Lung (tissue), 17 donors: ENCODE measurements at places on chromosomes 3 and 15. TPM values are rescaled to one million over a fixed set of nuclear protein-coding genes. Genes with fewer than 3 reads are reported as not detected.

Gene PPCDC
- polyA plus RNA-seq: 23.8 TPM

Gene DPPA4
- 0.29 TPM for polyA plus RNA-seq

Gene NECTIN3
- polyA plus RNA-seq: 3.9 TPM

Gene SLC9A9
- polyA plus RNA-seq: 2.2 TPM

Gene ACOX2
- polyA plus RNA-seq: 13.1 TPM

Gene ELP6
- polyA plus RNA-seq: 27.3 TPM

Gene GP5
- polyA plus RNA-seq: 0.25 TPM

DNA sequence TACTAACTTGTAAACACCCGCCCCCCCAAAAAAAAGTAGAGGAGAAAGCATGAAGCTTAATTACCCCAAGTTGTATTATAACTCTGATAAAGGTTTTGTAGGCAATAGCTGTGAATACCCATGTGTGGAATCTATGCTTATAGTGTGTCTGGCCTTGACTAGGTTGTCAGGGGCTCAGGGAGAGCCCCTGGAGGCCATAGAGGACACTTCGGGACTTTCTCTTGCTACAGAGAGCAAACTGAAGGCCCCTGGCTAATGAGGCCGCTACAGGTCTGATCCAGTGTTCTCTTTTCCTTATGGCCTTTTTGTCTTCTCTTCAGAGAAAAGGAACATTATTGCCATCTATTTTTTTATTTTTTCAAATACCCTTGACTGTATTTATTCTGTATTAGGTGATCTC lies 19.1 kb upstream of the SCAANT1 start:
- no peak overlapping the region for H3K27ac ChIP-seq
- no peak overlapping the region for H3K4me3 ChIP-seq
- no peaks in the 10 kb centered on the region for H3K27me3 ChIP-seq
- no peaks in the 10 kb centered on the region for H3K4me1 ChIP-seq
- H3K36me3 ChIP-seq: peaks cover 8% of the 10 kb centered on the region

DNA sequence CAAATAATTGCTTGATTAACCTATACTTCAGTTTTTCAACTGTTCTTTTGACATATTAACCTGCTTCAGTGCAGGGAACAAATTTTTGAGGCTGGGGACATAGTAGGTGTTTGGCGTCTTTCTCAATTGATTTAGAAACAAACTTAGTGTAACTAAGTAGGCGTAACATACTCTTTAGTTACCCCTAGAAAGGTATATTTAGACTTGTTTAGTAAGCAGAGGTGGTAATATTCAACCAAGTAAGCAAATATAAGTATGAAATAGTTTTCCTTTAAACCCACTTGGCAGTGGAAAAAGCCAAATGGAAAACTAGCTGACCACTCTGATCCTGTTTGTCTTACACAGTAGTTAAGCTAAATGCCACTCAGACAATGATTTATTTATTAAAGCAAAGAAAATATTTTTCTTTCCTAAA lies 113.2 kb downstream of the MBNL1 start:
- DNase-seq: no peak
- H3K36me3 ChIP-seq: peaks cover 3% of the 10 kb centered on the region
- no peak overlapping the region for H3K27ac ChIP-seq
- H3K4me1 ChIP-seq: peaks cover 5% of the 10 kb centered on the region
- no peak overlapping the region for H3K4me3 ChIP-seq
- H3K27me3 ChIP-seq: no peaks in the 10 kb centered on the region

- no peak overlapping the region for H3K4me3 ChIP-seq
- H3K4me1 ChIP-seq: no peaks in the 10 kb centered on the region
- DNase-seq: peak; percentile 91
- no peaks in the 10 kb centered on the region for H3K36me3 ChIP-seq
Observed at GRCh38 chr3:73813291-73813690, 188.6 kb upstream of the PDZRN3 start.

GRCh38 chr3:151093905-151094304 lies 8.4 kb downstream of the MED12L start:
- H3K27ac ChIP-seq: no peak overlapping the region
- no peak for DNase-seq
- no peaks in the 10 kb centered on the region for H3K36me3 ChIP-seq
- no peak overlapping the region for H3K4me3 ChIP-seq

GRCh38 chr3:193971261-193971751 lies 164.6 kb upstream of the HES1 start:
- peaks cover 52% of the 10 kb centered on the region for H3K4me1 ChIP-seq
- DNase-seq: peak; percentile 37
- H3K4me3 ChIP-seq: no peak overlapping the region
- no peaks in the 10 kb centered on the region for H3K36me3 ChIP-seq
- no peaks in the 10 kb centered on the region for H3K27me3 ChIP-seq

- H3K4me3 ChIP-seq: no peak overlapping the region
- no peaks in the 10 kb centered on the region for H3K4me1 ChIP-seq
- H3K27me3 ChIP-seq: no peaks in the 10 kb centered on the region
- H3K27ac ChIP-seq: no peak overlapping the region
- no peak for DNase-seq
Observed at GRCh38 chr3:17110660-17111396, 226.1 kb downstream of the PLCL2 start.

- H3K36me3 ChIP-seq: no peaks in the 10 kb centered on the region
- no peak overlapping the region for H3K27ac ChIP-seq
- peaks cover 13% of the 10 kb centered on the region for H3K4me1 ChIP-seq
- no peak overlapping the region for H3K4me3 ChIP-seq
- no peak for DNase-seq
Observed at GRCh38 chr3:181707980-181708379, 3.7 kb upstream of the SOX2 start.

DNA sequence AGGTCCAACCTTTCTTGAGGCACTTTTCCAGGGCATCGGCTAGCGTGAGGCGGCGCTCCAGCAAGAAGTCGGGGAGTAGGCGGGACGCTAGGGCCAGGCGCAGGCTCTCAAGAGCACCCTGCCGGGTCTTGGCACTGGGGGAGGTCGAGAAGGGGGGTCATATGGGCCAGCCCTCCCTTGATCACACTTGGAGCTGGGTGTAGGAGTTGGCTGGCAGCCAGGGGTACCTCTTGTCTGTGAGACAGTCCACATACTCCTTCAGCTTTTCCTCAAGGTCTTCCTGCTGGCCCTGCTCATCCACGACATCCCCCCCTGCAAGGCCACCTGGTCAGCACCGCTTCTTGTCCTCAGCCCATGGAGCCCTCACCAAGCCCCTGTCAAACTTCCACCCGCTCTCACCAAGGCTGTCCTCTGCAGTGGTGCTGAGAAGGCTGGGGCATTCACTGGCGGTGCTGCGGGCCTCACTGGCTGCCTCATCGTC lies 2.0 kb downstream of the IFRD2 start:
- H3K36me3 ChIP-seq: peaks cover 10% of the 10 kb centered on the region
- H3K4me3 ChIP-seq: no peak overlapping the region
- no peaks in the 10 kb centered on the region for H3K4me1 ChIP-seq
- no peak overlapping the region for H3K27ac ChIP-seq
- no peaks in the 10 kb centered on the region for H3K27me3 ChIP-seq

DNA sequence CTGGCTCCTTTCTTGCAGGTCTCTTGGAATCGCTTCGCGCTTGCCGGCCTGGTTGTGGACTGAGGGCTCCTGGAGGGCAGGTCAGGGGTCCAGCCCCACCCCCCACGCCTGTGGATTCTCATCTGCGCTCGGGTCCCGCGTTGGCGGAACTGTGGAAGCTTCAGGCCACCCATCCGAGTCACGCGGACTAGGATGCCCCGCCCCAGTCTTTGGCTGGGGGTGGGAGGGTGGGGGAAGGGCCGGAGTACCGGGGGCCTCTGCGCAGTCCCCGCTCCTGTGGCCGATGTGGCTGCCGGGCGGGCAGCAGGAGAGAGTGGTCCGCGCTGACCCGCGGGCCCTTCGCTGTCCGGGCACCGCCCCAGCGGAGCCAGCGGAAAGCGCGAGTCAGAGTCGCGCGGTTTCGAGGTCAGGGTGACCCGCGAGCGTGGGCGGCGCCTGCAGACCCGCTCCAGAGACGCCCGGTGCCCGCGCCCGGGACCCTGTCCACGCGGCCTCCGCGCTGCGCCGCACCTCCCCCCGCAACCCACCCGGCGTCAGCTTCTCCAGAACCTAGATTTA lies 114.2 kb downstream of the KLF13 start:
- peak overlapping the region; percentile 80 for H3K27ac ChIP-seq
- peaks cover under 1% of the 10 kb centered on the region for H3K4me1 ChIP-seq
- no peaks in the 10 kb centered on the region for H3K36me3 ChIP-seq
- no peaks in the 10 kb centered on the region for H3K27me3 ChIP-seq
- H3K4me3 ChIP-seq: peak overlapping the region; percentile 47
- peak; percentile 55 for DNase-seq

GRCh38 chr15:100623301-100623700 lies 20.9 kb downstream of the ASB7 start:
- H3K27me3 ChIP-seq: no peaks in the 10 kb centered on the region
- no peaks in the 10 kb centered on the region for H3K4me1 ChIP-seq
- no peak overlapping the region for H3K27ac ChIP-seq
- DNase-seq: no peak
- peaks cover 1% of the 10 kb centered on the region for H3K36me3 ChIP-seq

- DNase-seq: no peak
- no peak overlapping the region for H3K4me3 ChIP-seq
- no peaks in the 10 kb centered on the region for H3K36me3 ChIP-seq
- no peaks in the 10 kb centered on the region for H3K27me3 ChIP-seq
- no peaks in the 10 kb centered on the region for H3K4me1 ChIP-seq
- H3K27ac ChIP-seq: no peak overlapping the region
Observed at GRCh38 chr3:154956815-154957214, 123.3 kb upstream of the MME start.

- no peak overlapping the region for H3K4me3 ChIP-seq
- H3K27me3 ChIP-seq: no peaks in the 10 kb centered on the region
- H3K36me3 ChIP-seq: peaks cover 33% of the 10 kb centered on the region
- no peak overlapping the region for H3K27ac ChIP-seq
Observed at GRCh38 chr3:53729159-53729558, 117.1 kb downstream of the CHDH start.

- H3K4me3 ChIP-seq: no peak overlapping the region
- no peaks in the 10 kb centered on the region for H3K27me3 ChIP-seq
- DNase-seq: no peak
- no peak overlapping the region for H3K27ac ChIP-seq
- no peaks in the 10 kb centered on the region for H3K4me1 ChIP-seq
- peaks cover 4% of the 10 kb centered on the region for H3K36me3 ChIP-seq
Observed at GRCh38 chr15:90047956-90048575, 46.9 kb downstream of the ZNF710 start.

- no peaks in the 10 kb centered on the region for H3K36me3 ChIP-seq
- no peaks in the 10 kb centered on the region for H3K27me3 ChIP-seq
- H3K4me1 ChIP-seq: no peaks in the 10 kb centered on the region
- no peak overlapping the region for H3K4me3 ChIP-seq
- DNase-seq: no peak
Observed at GRCh38 chr15:39918688-39919385, 1.2 kb downstream of the GPR176 start.

- no peak overlapping the region for H3K27ac ChIP-seq
Observed at GRCh38 chr15:35309886-35310285, 224.8 kb upstream of the NANOGP8 start.

DNA sequence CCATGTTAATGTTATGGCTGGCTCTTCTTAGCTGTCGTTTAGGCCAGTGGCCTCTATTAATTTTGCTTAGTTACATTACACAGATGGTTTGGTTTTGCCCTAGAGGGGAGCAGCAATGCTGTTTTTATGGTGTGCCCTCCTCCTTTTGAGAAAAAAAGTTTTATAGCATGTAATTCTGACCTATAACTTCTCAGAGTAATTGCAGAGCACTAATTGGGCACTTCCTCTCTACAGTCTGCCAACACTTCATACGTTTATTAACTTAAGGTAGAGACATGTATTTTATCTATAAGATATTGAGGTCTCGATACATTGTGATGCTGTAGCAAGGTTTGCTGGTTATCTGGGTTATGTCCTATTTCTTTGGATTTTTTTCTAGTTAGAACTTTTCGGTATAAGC lies 12.2 kb downstream of the SLC25A26 start:
- no peak for DNase-seq
- no peak overlapping the region for H3K27ac ChIP-seq
- H3K36me3 ChIP-seq: no peaks in the 10 kb centered on the region
- H3K4me3 ChIP-seq: no peak overlapping the region

DNA sequence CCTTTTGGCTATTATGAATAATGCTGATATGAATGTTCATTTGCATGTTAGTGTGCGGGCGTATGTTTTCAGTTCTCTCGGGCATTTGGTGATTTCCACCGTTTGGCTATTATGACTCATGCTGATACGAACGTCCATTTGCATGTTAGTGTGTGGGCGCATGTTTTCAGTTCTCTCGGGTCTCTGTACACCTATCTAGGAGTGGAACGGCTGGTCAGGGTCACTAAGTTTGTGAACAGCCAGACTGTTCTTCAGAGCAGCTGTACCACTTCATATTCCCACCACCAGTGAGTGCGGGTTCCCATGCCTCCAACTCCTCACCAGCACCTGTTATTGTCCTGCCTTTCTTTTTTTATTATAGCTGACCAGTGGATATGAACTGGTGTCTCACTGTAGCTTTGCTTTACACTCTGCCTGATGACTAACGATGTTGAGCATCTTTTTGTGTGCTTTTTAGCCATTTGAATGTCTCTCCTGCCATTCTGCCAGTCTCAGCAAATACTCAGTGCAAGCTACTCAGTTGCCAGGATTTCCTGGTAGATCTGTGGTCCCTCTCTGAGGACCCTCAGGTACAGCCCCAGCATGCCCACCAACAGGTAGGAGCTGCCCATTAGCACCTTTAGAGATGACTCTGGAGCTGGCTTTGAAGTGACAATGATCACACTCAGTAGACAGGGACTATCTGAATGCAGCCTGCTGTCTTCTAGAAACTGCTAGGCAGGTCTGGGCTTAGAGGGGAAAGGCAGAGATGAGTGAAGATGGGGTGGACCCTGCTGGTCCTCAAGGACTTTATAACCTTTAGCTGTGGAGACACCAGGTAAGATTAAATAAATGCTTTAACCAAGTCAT lies 141.1 kb downstream of the XXYLT1 start:
- no peaks in the 10 kb centered on the region for H3K27me3 ChIP-seq
- H3K4me3 ChIP-seq: no peak overlapping the region
- DNase-seq: no peak
- H3K36me3 ChIP-seq: no peaks in the 10 kb centered on the region

DNA sequence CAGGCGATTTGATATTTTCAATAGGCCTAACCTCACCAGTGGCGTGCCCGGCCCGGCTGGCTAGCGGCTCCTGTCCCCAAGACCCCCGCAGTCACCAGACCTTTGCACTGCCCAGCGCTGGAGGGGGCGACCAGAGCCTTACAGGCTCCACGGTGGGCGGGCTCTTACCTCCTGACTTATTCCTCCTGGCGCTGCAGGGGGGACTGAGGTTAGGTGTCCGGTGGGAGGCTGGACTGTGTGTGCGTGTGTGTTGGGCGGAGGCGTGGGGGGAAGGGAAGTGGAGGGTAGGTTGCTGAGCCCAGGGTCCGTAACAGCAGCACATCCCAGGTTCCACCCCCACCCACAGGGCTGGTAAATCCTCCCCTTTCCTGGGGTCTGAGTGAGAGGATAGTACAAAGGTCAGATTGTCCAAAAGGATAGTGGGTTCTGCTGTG lies 27.5 kb upstream of the THRB start:
- no peaks in the 10 kb centered on the region for H3K27me3 ChIP-seq
- H3K27ac ChIP-seq: peak overlapping the region; percentile 82

DNA sequence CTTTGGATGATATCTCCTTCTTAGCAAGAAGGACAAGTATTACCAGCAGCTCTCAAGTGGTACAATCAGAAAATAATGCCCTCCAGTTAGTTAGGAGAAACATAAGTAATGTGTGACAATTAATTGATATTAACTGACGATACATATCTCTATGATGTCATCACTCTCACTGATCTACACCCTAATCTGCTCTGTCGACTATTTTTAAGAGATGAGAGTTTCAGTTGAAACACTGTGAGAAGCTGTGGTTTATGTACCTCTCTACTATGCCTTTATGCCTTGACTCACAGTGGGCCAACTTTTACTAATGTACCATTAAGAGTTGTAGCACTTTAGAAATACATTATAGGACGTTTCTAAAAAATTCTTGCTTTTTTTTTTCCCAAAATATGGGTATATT lies 8.6 kb downstream of the CEP152 start:
- peaks cover 3% of the 10 kb centered on the region for H3K4me1 ChIP-seq
- H3K27ac ChIP-seq: no peak overlapping the region
- peaks cover 2% of the 10 kb centered on the region for H3K36me3 ChIP-seq
- no peaks in the 10 kb centered on the region for H3K27me3 ChIP-seq
- H3K4me3 ChIP-seq: no peak overlapping the region
